Islet precursor cell (in vitro differentiated cells): ENCODE measurements at places on chromosomes 1 and 21.

DNA sequence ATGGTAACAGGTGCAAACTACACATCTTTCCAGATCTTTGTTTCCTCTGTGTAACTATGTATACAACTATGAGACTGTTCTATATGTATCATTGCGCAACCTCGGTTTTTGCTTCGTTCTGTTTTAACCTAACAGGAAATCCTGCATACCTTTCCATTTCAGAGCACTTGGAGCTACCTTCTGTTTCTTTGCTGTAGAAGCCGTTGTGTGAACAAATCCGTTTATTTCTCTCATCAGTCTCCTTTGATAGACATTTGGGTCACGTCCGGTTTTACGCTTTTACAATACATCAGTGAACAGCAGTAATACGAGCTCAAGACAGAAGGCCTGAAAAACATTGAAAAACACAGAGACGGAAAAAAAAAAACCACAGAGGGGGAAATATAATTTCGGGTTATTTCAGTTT, 10.5 kb downstream of the ATP5IF1 start:
- no peak for DNase-seq

GRCh38 chr1:21220815-21221214, 44.1 kb upstream of the EIF4G3 start:
- DNase-seq: no peak

DNA sequence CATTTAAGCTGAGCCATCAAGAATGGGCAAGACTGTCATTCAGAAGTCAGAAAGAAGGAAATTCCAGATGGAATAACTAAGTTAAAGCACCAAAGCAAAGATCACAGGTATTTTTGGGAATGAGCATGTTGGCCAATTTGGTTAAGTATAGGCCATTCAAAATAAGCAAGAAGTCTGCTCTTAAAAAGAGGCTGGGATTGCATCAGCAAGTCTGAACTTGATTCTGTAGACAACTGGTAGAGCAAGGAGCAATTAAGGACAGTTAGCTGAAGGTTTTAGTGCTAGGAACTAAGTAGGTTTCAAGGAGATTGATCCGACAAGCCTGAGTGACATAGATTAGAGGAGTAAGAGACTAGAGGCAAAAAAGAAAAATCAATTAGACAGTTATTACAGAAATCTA, 8.4 kb downstream of the ANKRD45 start:
- no peak for DNase-seq

DNA sequence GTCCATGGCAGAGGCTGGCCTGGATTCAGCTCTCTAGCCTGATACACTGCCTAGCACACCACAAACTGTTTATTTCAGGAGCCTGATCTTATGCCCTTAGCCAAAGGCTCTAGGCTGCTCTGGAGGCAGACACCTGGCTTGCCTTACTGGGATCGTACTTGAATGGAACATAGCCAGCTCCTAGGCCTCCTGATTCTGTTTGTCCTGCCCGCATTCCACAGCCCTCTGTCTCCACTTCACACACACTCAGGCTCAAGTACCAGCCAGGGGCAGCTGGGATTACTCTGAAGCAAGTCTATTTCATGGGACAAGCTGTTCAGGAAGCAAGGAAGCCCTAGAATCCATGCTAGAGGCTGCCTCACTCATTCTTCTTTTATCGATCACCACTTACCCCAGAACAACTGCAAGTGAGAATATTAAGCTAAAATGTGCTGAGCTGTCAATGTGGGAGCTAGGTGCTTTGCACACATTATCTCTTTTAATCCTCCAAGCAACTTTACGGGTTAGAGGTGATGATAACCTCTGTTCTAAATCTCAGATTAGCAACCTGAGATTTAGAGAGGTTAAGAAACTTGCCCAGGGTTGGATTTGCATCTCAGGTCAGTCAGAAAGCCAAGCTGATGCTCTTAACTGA, 31.1 kb upstream of the CYP4B1 start:
- DNase-seq: peak; percentile 30

GRCh38 chr1:158179301-158180041, 1.2 kb upstream of the CD1D start:
- DNase-seq: no peak

DNA sequence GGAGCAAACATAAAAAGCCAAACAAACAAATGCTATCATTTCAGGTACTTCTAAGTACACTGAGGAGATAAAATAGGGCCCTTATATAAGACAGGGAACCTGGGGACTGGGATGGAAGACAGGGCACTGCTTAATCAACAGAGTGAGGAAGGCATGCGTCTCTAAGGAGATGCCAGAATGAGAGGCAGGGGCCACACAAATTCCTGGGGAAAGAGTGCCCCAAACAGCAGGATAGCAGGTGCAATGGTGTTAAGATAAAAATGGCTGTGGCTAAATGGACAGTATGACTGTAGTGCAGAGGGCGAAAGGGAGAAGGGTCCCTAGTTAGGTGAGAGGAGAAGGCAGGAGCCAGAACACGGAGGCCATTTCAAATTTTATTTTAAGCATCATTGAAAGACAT, 113.9 kb downstream of the ZBTB18 start:
- DNase-seq: no peak

DNA sequence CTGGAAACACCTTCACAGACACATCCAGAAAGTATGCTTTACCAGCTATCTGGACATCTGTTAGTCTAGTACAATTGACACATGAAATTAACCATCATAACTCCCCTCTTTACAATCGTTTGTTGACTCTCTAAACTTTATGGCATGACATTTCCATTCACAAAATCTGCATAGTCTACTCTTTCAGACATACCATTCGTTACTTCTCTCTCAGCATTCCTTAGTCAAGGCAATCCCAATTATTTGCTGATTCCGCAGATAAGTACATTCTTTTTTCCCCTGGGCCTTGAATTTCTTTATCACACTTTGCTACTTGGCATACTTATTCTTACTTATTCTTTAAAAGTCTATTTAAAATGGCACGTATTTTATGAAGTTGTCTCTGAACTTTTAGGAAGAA, 15.1 kb upstream of the CRB1 start:
- DNase-seq: no peak

GRCh38 chr1:86394416-86394815, 1.7 kb downstream of the ODF2L start:
- no peak for DNase-seq

DNA sequence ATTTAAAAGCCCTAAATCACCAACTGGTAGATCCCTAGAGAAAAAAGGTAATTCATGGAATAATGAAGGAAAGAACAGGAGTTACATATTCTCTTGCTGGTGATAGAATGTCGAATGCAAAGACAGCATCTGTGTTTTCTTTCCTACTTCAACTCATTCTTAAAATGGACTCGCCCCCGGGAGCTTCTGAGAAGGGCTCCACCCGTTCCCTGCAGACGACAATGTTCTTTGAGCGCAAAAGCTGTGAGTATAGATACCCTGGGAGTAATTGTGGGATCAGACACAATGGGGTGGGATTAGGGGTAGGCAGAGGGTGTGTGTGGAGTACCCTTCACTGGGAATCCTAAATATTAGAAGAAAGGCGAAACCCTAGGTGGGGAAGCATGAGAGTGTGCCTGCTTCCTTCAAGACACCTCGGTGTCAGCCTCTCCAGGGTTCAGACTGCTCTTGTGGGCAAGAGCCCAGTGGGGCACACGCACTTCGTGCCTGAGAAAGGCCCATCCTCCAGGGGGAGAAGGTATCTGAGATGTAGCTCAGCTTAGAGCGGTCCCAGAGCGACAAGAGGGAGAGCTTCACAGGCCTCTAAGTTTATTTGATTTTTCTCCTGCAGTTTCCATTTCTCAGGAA, 123.3 kb upstream of the DPYD start:
- DNase-seq: no peak

GRCh38 chr1:214164173-214164572, 116.8 kb upstream of the SMYD2 start:
- no peak for DNase-seq

- DNase-seq: no peak
Measured at GRCh38 chr1:7899741-7900140, 40.9 kb downstream of the TNFRSF9 start.

DNA sequence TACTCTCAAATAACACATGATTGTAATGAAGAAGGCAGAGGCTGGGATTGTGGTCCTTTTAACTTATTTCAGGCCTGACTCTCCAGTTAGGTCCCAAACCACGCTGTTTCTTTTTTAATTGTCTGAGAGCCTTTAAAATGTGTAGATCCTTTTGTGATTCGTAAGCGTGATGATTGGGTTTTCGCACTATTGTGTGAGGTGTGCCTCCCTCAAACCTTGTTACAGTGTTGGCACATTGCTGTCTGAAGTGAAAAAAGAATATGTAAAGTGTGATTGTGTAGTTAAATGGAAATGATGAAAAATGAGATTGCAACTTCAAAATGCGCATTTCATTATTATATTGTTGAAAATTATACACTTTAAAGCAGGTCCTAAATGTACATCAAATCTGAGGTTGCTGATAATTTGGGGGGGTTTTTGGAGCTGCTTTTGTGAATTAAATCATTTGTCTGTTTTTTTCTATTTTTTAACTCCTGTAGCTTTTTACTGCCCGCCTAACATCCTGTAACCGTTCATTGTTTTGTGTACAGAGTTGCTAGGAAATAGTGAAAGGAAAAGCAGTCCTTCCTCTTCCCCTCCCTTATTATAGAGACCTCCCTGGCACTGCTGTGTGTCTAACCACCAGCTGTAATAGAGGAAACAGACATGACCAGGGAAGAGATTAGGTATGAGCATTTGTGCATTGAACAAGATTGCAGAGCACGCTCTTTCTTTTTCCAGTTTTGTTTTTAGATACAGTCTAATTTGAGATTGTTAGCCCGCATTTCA, 43.3 kb downstream of the IARS2 start:
- DNase-seq: no peak

GRCh38 chr21:34693192-34693810, 24.5 kb downstream of the CLIC6 start:
- DNase-seq: no peak

DNA sequence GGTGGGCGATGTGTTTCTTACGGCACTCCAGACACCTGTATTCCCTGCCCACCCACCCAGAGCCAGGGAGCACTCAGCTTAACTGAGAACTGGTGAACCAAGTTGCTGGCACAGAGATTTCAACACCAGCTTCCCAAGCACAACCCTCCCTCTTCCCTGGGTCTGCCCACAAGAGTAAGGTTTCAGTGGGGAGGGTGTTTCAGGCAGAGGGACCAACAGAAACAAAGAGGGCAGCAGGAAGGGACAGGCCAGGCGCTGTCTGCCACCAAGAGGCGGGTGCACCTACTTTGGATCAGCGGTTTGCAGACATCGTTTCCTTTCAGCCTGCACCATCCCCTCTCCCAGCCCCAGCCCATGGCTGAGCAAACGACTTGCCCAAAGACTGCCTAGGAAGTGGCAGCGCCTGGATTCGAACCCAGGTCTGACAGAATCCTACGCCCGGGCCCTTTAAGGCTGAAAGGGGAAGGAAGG, 21.9 kb upstream of the ALDH4A1 start:
- DNase-seq: no peak

DNA sequence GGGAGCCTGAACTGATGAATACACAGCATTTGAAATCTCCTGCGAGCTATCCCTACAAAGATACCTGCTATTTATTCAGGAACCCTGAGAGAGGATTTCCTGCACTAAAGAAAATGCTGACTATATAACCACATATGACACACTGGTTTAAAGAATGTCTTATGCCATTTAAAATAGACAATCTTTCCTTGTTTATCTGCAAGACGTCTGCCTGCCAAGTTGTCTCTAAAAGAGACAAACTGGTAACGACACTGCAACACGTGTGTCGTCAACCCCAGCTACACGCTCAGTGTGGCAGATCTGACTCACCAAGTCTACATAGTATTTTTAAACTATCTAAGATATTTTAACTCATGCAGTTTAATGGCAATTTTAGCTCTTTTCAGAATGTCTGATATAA, 42.7 kb downstream of the APP start:
- no peak for DNase-seq

DNA sequence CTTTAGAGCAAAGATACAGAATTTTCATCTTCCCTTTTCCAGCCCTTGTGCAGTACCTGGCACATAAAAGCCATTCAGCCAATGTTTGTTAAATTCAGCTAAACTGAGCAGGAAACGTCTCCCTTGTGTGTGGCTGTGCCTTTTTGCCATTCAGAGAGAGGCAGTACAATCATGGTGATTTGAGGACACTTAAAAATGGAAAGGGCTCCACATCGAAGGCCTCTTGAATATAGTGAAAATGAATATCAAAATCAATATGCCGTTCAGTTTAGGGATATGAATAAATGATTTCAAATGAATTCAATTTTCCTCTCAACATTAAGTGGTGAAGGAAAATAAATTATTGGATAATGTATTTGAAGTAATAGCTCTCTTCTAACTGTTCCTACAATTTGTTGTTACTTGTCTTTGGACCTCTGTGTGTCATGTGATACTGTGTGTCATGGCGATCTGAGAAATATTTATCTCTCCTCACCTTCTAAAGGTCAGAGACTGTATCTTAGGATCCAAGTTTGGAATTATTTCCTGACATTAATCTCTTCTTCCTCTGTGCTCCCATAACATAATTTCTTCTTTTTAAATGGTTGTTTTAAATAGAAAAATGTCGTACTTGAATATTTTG, 355.6 kb upstream of the ST6GALNAC5 start:
- DNase-seq: no peak

DNA sequence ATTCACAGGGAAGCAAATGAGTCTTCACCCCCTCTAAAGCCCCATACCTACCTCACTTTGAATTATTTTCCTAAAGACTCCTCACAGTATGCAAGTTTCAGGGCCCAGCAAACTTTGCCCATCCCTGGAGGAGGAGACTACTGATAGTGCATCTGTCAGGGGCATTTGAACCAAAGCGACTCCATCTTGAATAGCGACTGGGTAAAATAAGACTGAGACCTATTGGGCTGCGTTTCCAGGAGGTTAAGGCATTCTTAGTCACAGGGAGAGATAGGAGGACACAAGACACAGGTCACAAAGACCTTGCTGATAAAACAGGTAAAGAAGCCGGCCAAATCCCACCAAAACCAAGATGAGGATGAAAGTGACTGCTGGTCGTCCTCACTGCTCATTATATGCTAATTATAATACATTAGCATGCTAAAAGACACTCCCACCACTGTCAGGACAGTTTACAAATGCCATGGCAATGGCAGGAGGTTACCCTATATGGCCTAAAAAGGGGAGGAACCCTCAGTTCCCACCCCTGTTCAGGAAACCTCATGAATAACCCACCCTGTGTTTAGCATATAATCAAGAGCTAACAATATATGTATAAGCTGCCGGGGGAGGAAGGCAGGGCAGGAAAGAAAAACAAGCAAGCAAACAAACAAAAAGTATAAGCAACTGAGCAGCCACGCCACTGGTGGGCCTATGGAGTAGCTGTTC, 3.3 kb upstream of the PKNOX1 start:
- DNase-seq: no peak

GRCh38 chr1:171606402-171606941, 15.6 kb upstream of the MYOCOS start:
- peak; percentile 18 for DNase-seq

DNA sequence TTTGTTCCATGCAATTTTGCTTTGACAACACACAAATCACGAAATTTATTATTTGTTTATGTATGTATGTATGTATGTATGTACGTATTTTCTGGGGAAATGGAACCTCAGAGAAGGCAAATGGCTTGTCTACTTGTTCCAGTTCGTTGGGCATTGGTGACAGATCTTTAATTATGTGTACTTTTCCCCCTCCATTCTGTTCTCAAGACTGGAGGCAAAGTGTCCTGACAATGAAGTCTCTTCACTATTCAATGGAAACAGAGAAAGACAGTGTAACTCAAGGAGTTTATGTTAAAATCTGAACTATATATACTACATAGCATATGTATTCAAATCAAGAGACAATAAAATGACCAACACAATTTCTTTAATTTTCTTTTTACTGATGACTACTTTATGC, 245.7 kb upstream of the PTBP2 start:
- DNase-seq: no peak

- no peak for DNase-seq
Measured at GRCh38 chr1:186300056-186300455, 75.0 kb downstream of the TPR start.

GRCh38 chr21:40813918-40814317, 33.0 kb downstream of the DSCAM start:
- no peak for DNase-seq
